ENCODE measurements at places on chromosomes 11 and 22. TPM values are rescaled to one million over a fixed set of nuclear protein-coding genes. Genes with fewer than 3 reads are reported as not detected.
A peak's percentile ranks its signal among the peaks of the same experiment; 100 is the strongest.

DNA sequence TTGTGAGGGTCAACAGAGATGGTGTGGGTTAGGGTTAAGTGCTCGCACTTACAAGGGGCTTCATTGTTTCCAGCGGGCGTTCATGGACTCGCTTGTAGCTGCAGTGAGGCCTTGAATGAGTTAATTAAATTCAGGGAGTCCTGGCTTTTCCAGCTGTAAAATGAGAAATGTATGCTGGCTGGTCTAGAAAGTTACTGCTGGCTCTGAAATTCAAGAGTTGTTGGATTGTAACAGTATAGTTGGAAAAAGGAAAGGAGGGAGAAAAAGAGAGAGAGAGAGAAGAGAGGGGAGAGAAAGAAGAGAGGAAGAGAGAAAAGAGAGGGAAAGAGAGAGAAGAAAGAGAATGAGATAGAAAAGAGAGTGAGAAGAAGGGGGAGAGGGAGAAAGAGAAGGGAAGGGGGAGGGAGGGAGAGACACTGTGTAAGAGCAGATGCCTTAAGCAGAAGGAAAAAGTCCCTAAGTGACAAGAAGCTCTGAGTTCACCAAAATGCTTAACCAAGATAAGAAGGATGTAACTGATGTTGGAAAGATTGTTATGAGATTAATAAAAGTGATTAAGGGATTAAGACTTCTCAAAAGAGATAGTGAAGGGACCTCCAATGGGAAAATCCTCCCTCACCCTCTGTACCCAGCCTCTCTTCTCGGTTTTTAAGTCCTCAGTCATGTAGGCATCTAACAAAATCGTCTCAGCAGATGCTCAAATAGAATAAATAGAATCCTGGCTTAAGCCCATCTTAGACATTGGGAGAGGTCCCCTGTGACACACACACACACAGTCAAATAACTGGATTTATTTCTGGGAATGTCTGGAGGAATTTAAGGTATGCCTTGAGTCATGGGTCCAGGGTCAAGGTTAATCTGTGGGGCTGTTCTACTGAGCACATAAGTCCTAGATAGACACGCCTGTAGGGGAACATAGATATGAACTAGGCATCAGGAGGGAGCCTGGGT, 477.9 kb downstream of the MIAT start:
- H3K4me3 ChIP-seq: no peak overlapping the region
- DNase-seq: peak; percentile 17
- H3K36me3 ChIP-seq: no peaks in the 10 kb centered on the region
- no peaks in the 10 kb centered on the region for H3K27me3 ChIP-seq
- no peak overlapping the region for H3K27ac ChIP-seq

DNA sequence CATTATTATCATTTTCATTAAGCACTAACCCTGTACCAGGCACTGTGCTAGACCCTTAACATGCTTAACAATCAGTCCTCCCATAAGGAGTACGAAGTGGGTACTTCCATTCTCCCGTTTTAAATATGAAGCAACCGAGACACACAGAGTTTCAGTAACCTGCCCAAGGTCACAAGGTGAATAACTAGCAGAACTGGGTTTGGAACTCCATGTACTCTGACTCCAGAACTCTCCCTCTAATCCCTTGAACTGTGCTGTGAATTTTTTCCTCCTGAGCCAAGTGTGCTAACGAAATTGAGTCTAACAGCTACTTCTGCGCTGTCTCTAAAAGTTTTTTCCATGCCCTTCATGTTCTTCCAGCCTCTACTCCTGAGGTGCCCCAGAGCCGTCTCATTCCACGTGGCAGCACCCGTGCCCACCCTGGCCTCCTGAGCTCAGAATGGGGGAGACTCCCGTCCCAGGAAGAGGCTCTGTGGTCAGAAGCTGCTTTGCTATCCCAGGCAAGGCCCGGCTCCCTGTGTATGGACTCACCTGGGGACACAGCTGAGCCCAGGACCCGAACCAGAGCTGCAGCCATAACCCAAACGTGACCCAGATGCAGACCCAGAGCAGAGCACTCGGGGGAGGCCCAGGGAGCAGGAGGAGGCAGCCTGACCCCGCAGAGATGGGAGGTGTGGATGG, 8.6 kb upstream of the TRIM29 start:
- no peak overlapping the region for H3K27ac ChIP-seq
- no peaks in the 10 kb centered on the region for H3K4me1 ChIP-seq
- no peak for DNase-seq
- no peaks in the 10 kb centered on the region for H3K36me3 ChIP-seq
- H3K27me3 ChIP-seq: peaks cover 1% of the 10 kb centered on the region

- peak overlapping the region; percentile 53 for H3K27ac ChIP-seq
- no peaks in the 10 kb centered on the region for H3K27me3 ChIP-seq
- H3K4me3 ChIP-seq: no peak overlapping the region
- DNase-seq: no peak
These were observed 3.0 kb upstream of the RFPL3 start for GRCh38 chr22:32354360-32355351.

- no peaks in the 10 kb centered on the region for H3K36me3 ChIP-seq
- no peaks in the 10 kb centered on the region for H3K4me1 ChIP-seq
- H3K4me3 ChIP-seq: no peak within 1 kb of the TSS
- no peak for DNase-seq
These were observed at the start of gene SNX32 for GRCh38 chr11:65833297-65834030. TSS of gene SNX32 (plus strand) at chr11:65833963. CDS start at chr11:65834066, 103 bp downstream.

DNA sequence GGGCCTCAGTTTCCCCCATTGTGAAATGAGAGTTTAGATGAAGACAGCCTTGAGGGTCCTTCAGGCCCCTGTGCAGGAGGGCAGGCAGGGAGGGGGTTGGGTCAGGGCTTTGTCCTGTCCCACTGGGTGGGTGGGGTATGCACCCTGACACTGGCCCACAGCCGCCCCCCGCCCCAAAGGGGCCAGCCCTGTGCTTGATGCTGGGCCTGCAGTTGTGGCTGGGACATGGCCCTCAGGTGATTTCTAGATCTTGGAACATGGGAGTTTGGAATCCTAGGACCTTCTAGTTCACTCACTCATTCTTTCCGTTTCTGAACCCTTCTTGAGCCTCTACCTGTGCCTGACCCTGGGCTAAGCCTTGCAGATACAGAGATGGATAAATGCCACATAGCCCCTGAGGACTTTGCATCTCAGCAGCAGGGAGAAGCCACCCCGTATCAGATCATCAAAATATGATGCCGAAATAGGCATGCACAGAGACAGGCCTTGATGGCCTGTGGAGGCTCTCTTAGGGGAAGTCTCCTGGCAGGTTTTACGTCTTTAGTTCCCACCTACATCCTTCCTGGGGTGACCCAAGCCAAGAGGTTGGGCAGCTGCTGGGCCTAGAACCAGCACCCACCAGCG, 76.0 kb downstream of the FBLN1 start:
- no peak overlapping the region for H3K4me3 ChIP-seq
- H3K4me1 ChIP-seq: peaks cover 17% of the 10 kb centered on the region
- no peaks in the 10 kb centered on the region for H3K36me3 ChIP-seq
- H3K27ac ChIP-seq: no peak overlapping the region
- no peaks in the 10 kb centered on the region for H3K27me3 ChIP-seq

DNA sequence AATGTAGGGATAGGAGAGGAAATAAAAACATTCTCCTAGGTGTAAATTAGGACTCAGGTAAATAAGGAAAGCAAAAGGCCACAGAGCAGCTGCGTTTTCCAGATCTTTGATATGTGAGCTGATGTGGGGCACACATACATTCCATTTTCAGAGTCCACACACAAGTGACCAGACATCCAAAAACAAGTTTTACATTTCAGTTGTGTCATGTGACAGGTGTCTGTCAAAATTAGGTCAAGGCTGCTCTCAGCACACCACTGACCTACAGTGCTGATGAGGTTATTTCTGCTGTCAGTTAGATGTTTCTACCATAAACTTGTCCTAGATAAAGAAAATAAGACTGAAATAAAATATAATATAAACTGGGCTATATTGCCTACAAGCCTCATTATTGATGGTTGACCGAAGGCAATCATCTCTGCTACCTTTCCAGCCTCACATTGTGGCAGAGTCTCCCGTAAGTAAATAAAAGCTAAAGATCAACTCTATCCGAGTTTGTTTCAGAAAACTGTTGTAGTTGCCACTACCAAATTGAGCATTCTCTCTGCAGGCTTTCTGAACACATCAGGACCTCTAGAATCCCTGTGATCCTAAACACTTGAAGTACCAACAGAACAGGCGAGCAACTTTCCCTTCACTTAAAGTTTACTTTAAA, 7.9 kb downstream of the ARHGAP20 start:
- DNase-seq: no peak
- no peaks in the 10 kb centered on the region for H3K36me3 ChIP-seq
- H3K4me1 ChIP-seq: no peaks in the 10 kb centered on the region

DNA sequence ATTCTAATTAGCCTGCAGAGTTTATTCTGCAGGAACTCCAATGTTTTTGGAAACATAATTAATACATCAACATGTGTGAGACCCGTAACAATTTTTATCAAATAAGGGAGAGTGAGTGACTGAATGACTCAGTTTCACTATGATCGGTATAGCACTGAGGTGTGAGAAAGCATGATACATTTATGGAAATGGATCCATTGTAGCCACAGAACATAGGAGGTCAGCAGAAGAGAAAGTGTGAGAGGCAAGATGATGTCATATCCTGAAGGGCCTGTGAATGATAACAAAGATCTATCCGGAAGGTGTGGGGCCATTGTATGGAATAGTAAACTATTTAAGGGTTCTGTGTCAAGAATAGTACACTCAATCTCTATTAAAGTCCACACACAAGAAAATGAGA, 1406.1 kb upstream of the TENM4 start:
- H3K36me3 ChIP-seq: no peaks in the 10 kb centered on the region
- no peaks in the 10 kb centered on the region for H3K27me3 ChIP-seq
- no peaks in the 10 kb centered on the region for H3K4me1 ChIP-seq
- no peak for DNase-seq

GRCh38 chr22:43270314-43270908, 72.8 kb downstream of the SCUBE1 start:
- H3K27ac ChIP-seq: no peak overlapping the region
- no peak overlapping the region for H3K4me3 ChIP-seq
- peak; percentile 43 for DNase-seq
- H3K27me3 ChIP-seq: no peaks in the 10 kb centered on the region
- H3K36me3 ChIP-seq: no peaks in the 10 kb centered on the region
- no peaks in the 10 kb centered on the region for H3K4me1 ChIP-seq

GRCh38 chr22:47292546-47293320, 530.3 kb downstream of the TBC1D22A start:
- no peaks in the 10 kb centered on the region for H3K36me3 ChIP-seq
- H3K4me1 ChIP-seq: no peaks in the 10 kb centered on the region
- no peak overlapping the region for H3K4me3 ChIP-seq
- no peaks in the 10 kb centered on the region for H3K27me3 ChIP-seq
- H3K27ac ChIP-seq: no peak overlapping the region
- no peak for DNase-seq

SLC22A8 gene
- total RNA-seq: not detected

CSNK2A3 gene
- total RNA-seq: 0.75 TPM

DNA sequence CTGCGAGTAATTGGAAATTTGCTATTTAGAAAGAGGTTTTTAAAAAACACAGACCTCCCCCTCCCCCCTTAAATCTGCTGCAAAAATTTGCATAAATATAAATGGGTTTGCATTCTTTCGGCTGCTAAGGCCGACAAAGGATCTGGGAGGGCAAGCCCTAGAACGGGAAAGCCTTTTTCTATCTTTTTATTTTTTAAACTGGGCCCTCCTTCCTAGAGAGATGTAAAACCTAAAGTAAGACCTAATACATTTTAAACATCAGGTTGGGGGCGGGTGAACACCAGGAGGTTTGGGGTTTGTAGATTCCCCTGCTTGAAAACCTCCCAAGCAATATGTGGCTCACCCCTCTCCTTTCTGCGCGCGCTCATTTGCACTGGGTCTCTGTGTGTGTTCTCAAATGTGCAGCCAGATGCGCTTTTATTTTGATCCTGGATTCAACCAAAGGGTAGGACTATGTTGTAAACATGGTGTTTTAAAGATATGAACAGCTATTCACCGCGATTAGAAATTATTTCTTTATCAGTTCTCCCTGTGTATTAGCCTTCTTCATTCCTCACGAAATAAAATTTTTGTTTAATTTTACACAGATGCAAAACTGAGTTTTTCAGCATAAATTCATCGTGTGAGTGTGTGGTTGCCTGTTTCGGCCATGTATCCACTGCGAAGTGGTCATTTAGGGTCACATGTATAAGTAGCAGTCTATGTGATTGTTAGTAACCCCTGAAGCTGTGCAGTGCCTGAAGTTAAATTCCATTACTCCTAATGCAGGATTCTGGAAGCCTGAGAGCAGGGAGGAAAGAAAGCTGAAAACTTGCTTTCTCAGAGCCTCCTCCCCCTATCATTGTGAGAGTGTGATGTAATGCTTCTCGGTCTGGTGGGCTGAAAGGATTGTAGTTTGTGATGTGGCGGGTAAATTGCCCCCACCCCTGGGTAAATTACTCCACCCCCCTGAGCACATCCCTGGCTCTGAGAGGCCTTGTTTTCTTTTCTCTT, 988 bp downstream of the TNRC6B start:
- DNase-seq: no peak
- no peaks in the 10 kb centered on the region for H3K36me3 ChIP-seq
- H3K27ac ChIP-seq: peak overlapping the region; percentile 94
- H3K4me1 ChIP-seq: peaks cover 44% of the 10 kb centered on the region
- H3K27me3 ChIP-seq: no peaks in the 10 kb centered on the region
- H3K4me3 ChIP-seq: peak overlapping the region; percentile 87

- H3K4me3 ChIP-seq: no peak overlapping the region
- no peaks in the 10 kb centered on the region for H3K36me3 ChIP-seq
- peaks cover 11% of the 10 kb centered on the region for H3K4me1 ChIP-seq
- no peak for DNase-seq
These were observed 5.9 kb upstream of the MRGPRF start for GRCh38 chr11:69018924-69019323.

DNA sequence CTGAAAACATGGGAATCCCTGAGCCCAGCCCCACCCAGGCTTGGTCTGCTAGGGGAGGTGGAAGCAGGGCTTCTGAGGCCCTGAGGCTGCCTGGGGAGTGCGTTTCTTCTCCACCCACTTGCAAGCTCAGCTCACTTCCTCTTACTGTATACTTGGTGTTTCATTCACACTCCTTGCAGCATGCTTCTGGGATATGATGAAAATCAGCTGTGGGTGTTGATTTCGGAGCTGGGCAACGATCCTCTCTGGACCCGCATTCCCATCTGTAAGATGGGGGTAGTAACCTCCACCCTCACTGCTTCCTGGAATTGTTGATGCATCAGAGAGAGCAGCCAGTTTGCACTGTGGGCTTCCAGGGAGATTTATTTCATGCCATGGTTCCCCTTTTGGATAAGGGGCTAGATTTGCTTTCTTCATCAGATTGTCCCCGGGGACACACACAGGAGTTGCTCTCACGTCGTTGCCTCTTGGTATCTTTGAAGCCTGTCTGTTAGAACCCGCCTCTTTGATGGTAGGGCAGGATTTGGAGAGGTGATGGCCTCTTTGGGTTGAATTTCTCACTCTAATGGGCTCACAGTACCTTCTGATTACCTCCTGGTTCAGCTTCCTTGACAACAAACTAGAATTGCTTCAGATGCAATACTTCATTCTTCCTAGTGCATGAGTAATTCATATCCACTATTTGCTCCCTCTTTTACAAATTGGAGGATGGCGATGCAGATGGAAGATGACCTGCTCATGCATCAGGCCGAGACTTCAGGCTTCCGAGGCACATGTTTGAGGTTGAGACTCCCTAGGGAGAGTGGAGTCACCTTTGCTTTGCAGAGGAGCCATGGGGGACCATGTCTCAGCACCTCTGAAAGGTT, 40.4 kb downstream of the BCR start:
- H3K27ac ChIP-seq: no peak overlapping the region
- peaks cover 47% of the 10 kb centered on the region for H3K4me1 ChIP-seq
- no peaks in the 10 kb centered on the region for H3K27me3 ChIP-seq
